ENCODE measurements at places on chromosomes 12 and 14. TPM values are rescaled to one million over a fixed set of nuclear protein-coding genes. Genes with fewer than 3 reads are reported as not detected.

- no peak overlapping the region for H3K4me3 ChIP-seq
- DNase-seq, result no peak
- H3K4me1 ChIP-seq, result no peaks in the 10 kb centered on the region
- no peak overlapping the region for H3K27ac ChIP-seq
- H3K27me3 ChIP-seq, result no peaks in the 10 kb centered on the region
Observed at GRCh38 chr14:87046960-87047359, 946.0 kb downstream of the GALC start.

GRCh38 chr12:15592934-15593333, 196.3 kb downstream of the EPS8 start:
- no peak overlapping the region for H3K27ac ChIP-seq
- peaks cover 71% of the 10 kb centered on the region for H3K36me3 ChIP-seq
- peaks cover 9% of the 10 kb centered on the region for H3K4me1 ChIP-seq
- no peaks in the 10 kb centered on the region for H3K27me3 ChIP-seq

- no peak overlapping the region for H3K27ac ChIP-seq
- peaks cover 1% of the 10 kb centered on the region for H3K36me3 ChIP-seq
- no peak for DNase-seq
- peaks cover 24% of the 10 kb centered on the region for H3K4me1 ChIP-seq
- no peak overlapping the region for H3K4me3 ChIP-seq
Observed at GRCh38 chr12:121300083-121300819, 3.7 kb upstream of the CAMKK2 start.

DNA sequence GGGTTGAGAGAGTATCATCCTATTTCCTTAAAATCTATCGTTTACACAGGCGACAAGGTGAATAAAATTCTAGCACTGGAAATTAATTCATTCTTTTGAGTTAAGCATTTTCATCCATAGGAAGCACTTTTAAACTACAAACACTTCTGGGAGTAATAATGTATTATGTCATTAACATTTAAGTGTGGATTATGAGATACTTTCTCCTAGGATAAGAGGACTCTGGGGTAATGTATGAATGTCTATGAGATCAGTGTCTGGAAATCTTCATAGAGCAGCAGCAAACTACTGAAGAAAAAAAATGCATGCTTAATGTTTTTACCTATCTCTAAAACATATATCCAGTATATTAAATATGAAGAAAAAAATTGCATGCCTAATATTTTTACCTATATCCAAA, 86.9 kb downstream of the EPS8 start:
- H3K4me1 ChIP-seq, result peaks cover 3% of the 10 kb centered on the region
- DNase-seq, result no peak
- no peak overlapping the region for H3K4me3 ChIP-seq
- no peak overlapping the region for H3K27ac ChIP-seq
- no peaks in the 10 kb centered on the region for H3K27me3 ChIP-seq

- H3K4me3 ChIP-seq, result no peak overlapping the region
- DNase-seq, result no peak
- no peaks in the 10 kb centered on the region for H3K4me1 ChIP-seq
- peaks cover 28% of the 10 kb centered on the region for H3K27me3 ChIP-seq
- H3K36me3 ChIP-seq, result no peaks in the 10 kb centered on the region
- H3K27ac ChIP-seq, result no peak overlapping the region
Observed at GRCh38 chr12:111276146-111276545, 92.7 kb downstream of the PHETA1 start.

DNA sequence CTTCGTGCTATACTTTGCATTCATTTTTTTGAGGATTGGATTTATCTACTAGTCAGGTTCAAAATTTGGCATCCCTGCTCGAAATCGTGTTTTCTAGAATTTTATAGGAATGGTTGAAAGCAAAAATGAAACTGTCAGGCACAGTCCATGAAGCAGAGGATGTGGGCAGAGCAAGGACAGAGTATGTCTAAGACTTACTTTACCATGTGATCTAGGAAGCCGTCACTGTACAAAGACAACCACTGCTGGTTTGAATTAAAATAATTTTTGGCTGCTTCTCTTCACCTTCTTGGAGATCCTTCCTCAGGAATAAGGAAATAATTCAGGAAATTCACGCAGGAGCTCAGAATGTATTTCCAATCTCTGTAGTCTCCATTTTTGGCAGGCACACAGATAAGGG, 31.6 kb upstream of the SGPP1 start:
- H3K27ac ChIP-seq, result peak overlapping the region; percentile 83
- DNase-seq, result no peak
- peaks cover 10% of the 10 kb centered on the region for H3K4me1 ChIP-seq
- no peaks in the 10 kb centered on the region for H3K27me3 ChIP-seq
- no peaks in the 10 kb centered on the region for H3K36me3 ChIP-seq

Gene NOS1
- not detected for total RNA-seq

DNA sequence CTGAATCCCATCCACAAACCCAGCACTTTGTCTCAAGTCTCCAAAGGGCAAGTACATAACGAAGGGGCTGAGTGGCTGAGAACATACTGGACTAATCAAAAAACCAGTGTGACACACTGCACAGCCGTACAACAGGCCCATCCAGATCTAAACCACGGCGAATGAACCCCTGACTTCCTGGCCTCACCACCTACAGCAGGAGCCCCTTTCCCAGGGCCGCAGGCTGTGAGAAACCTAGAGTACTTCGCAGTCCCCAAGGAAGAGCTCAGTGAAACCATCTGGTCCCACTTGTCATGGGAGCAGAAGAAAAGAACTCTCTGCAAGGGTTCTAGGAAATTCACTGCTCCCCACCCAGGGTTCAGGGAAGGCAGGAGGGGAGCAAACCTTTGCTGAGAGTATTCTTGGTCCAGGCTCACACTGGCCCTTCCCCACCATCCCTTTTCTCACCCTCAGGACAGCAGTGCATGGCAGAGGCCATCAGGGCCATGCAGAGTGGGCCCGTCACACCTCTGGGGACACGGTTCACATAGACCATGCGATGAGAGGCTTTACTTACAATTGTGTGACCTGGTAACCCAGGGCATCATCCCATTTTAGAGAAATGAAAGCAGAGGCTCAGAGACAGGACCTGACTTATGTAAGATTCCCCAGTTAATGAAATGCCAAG, 192.8 kb downstream of the BCL11B start:
- no peak overlapping the region for H3K4me3 ChIP-seq
- no peak overlapping the region for H3K27ac ChIP-seq
- no peaks in the 10 kb centered on the region for H3K36me3 ChIP-seq
- H3K4me1 ChIP-seq, result no peaks in the 10 kb centered on the region
- no peak for DNase-seq

GRCh38 chr12:109831365-109831764, 1.8 kb downstream of the TRPV4 start:
- peaks cover 4% of the 10 kb centered on the region for H3K4me1 ChIP-seq
- H3K27ac ChIP-seq, result no peak overlapping the region
- no peak overlapping the region for H3K4me3 ChIP-seq
- no peaks in the 10 kb centered on the region for H3K36me3 ChIP-seq

DNA sequence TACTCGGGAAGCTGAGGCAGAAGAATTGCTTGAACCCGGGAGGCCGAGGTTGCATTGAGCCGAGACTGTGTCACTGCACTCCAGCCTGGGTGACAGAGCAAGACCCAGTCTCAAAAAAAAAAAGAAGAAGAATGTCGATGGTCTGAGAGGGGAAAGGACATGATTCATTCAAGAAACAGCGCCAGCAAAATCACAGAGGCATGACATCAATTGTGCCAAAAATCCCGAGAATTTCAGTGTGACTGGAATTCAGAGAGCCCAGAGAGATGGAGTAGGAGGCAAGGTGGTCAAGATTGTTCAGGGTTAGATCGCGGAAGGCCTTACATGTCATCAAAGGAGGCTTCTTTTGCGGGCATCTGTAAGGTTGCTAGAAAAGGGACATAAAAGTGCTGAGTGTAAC, 483.3 kb downstream of the VRK1 start:
- peaks cover 3% of the 10 kb centered on the region for H3K27me3 ChIP-seq
- no peak overlapping the region for H3K4me3 ChIP-seq
- H3K4me1 ChIP-seq, result no peaks in the 10 kb centered on the region
- H3K27ac ChIP-seq, result no peak overlapping the region
- no peak for DNase-seq

DNA sequence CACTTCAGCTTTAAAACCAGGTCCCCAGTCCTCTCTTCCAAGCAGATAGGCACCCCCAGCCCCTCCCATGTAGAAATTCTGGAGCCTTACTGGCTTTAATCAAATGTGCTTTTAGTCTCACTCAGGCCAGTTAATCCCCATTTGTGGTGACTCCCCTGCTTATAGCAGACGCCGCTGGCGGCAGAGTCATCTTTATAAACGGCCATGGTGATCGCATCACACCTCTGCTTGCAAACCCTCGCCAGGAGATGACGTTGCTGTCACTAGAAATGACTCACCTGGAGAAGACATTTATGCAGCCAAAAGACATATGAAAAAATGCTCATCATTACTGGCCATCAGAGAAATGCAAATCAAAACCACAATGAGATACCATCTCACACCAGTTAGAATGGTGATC, 369.3 kb downstream of the VRK1 start:
- no peak overlapping the region for H3K27ac ChIP-seq
- H3K4me1 ChIP-seq, result no peaks in the 10 kb centered on the region
- peaks cover 4% of the 10 kb centered on the region for H3K27me3 ChIP-seq

Gene DPF3
- total RNA-seq, result 4.3 TPM

Gene SLC25A47
- not detected for total RNA-seq

DNA sequence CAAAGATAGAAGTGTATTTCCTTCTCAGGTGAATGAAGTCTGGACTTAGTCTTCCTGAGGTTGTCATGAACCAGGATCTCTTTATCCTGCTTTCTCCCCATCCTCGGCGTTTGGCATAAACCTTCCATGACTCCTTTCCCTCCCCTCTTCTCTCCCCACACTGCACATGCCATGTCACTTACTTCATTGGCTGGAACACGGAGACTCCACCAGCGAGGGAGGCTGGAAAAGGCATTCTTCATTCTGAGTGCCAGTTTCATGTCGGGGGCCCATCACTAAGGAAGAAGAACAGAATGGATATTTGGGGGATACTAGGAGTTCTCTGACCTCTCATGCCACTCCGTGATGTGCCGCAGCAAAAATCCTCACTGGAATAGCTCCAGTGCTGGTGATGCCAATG, 105.6 kb downstream of the VCPKMT start:
- peaks cover 62% of the 10 kb centered on the region for H3K4me1 ChIP-seq
- H3K27ac ChIP-seq, result peak overlapping the region; percentile 80
- no peak overlapping the region for H3K4me3 ChIP-seq
- H3K27me3 ChIP-seq, result no peaks in the 10 kb centered on the region
- peaks cover 9% of the 10 kb centered on the region for H3K36me3 ChIP-seq

DNA sequence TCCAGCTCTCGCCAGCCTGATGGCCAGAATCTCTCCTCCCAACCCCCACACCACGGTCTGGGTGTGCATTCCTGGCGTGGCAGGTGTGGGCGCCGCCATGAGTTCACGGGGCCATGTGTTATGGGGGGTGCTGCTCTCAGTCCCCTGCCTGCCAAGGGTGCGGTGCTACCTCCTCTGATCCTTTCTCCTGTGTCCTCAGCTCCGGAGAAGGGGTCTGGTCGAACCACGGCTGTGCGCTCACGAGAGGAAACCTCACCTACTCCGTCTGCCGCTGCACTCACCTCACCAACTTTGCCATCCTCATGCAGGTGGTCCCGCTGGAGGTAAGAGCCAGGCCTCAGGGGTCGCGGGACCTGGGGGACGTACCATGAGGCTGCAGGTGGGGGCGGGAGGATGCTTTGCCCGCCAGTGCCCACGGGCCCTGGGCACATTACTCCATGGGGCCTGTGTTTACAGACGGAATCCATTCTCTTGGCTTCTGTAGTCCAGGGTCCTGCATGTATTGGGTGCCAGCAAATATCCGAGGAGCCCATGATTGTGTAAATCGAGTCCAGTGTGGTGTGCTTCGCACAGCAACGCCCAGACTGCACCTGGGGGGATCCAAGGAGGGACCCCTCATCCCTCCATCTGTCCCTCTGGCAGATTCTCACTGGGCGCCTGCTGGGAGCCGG, 130.8 kb downstream of the ADGRD1 start:
- peaks cover 3% of the 10 kb centered on the region for H3K27me3 ChIP-seq
- no peaks in the 10 kb centered on the region for H3K36me3 ChIP-seq
- H3K27ac ChIP-seq, result no peak overlapping the region
- DNase-seq, result peak; percentile 8

DNA sequence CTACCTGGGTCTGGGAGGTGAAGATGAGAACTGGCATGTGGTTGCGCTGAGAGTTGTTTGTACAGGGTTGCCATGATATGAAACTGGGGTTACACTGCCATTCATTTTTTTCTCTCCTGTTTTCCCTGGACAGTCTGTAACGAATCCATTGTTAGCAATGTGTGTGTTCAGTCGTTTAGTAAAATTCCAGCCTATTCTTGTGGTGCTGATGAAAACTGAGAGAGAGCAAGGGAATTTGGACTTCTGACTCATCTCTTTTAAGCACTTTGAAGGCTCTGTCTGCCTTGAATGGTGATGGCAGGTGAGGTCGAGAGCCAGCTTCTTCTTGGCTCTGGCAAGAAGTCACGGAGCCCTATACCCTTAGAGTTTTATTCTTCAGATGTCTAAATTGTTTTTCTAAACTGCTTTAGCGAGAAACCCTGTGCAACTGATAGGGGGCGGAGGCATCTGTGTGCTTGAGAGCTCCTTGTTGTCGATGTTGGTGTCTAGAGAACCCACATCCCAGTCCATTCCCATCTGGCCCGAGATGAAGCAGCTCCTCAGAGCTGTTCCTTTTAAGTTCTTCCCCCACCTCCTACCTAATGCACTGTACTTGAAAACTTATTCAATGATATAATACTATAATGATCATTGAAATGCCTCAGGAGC, 204.4 kb downstream of the TMX1 start:
- no peaks in the 10 kb centered on the region for H3K4me1 ChIP-seq
- H3K27ac ChIP-seq, result no peak overlapping the region
- no peak for DNase-seq
- H3K4me3 ChIP-seq, result no peak overlapping the region
- H3K36me3 ChIP-seq, result no peaks in the 10 kb centered on the region
- peaks cover 7% of the 10 kb centered on the region for H3K27me3 ChIP-seq

Gene PRKD1
- 5.1 TPM for total RNA-seq

Gene FOXN4
- not detected for total RNA-seq

Gene AMDHD1
- 0.61 TPM for total RNA-seq

DNA sequence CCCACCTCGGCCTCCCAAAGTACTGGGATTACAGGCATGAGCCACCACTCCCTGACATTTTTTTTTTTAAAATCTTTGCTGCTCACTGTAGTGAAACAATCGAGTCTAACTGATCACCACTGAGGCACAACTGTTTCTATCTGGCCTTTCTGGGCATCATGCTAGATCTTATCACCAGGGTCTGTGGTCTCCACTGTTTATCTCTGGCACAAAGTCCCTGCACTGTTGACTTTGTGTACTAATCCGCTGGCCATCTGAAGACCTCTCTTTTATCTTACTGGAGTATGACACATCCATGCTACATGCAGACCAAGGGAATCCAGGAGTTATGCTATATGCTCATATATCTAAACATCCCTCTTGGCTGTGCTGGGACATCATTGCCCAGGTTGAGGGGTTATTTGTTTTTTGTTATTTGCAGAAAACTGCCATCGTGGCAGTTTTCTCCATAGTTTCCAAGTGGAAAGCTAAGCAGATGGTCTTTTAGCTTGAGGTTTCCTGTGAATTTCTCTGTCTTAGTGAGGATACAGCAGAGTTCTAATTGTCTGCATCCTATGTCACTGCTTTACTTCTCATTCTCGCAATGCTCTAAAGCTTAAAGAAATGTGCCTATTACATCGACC, 456.9 kb downstream of the CCER1 start:
- no peaks in the 10 kb centered on the region for H3K36me3 ChIP-seq
- DNase-seq, result no peak
- H3K4me1 ChIP-seq, result no peaks in the 10 kb centered on the region
- no peak overlapping the region for H3K27ac ChIP-seq
